ENCODE measurements at places on chromosomes 5 and 9.
A peak's percentile ranks its signal among the peaks of the same experiment; 100 is the strongest.

DNA sequence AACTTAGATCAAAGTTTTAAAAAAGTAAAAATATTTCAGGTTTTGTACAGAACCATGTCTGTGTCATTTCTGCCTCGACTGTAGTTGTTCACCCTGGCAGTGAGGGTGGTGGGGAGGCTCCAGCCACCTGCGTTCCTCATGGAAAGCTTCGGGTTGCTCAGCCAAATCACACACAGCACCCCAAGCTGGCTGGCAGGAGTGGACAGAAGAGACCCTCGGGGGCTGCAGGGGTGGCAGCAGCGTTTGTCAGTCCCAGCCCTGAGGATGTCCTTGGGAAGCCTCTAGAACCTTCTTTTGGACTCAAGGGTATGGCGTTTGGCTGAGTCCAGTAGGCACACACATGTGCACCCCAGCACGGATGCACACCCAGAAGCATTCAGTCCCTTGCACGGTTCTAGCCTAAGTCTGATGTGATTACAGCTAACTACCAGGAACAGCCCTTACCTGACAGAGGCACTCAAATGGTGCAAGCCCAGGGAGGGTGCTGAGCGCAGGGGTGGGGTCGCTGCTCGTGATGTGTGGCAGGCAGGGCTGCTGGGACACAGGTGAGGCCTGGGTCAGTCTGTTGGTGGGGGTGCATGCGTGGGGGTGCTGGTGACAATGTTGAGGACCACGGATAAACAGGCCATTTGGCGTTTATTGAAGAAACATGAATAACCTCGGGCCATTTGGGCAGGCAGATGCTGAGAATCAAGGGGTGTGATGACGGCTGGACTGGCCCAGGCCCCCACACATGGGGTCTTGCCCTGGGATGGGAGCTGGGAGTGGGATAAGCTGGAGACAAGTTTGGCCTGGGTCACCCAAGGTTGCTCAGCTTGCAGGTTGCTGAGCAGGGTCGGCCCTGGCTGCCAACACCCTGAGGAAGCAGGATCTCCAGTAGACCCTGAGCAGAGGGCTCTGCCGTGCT, 103.4 kb downstream of the PHF2 start:
- no peak for DNase-seq

- no peak for DNase-seq
These were observed 99.8 kb downstream of the TENT4A start for GRCh38 chr5:6812800-6813731.

GRCh38 chr9:134293611-134294152, 32.6 kb upstream of the RXRA start:
- no peak for DNase-seq

DNA sequence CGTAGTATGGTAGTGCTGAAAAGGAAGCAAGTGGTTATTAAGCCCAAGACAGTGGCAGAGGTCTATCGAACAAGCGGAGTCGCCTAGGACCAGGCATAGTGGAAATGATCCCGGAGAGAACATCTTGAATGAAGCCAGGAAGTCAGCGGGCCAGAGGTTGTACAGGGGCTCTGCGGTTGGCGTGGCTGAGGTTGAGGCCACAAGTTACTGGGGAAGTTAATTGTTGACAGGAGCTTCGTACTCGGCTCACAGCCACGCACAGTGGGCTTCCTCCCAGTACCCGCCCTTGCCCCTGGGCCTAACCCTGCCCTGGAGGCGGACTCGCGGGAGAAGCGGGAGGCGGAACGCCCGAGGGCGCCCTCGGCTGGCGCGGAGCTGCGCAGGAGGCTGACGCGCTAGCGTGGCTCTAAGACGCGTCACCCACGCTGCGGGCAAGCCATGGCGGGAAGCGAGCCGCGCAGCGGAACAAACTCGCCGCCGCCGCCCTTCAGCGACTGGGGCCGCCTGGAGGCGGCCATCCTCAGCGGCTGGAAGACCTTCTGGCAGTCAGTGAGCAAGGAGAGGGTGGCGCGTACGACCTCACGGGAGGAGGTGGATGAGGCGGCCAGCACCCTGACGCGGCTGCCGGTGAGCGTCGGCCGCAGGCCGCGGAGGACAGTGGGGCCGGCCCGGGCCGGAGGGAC, at the start of gene FBXO4:
TSS of gene FBXO4 (plus strand) at position 410 of the 683 bp plus-strand sequence. CDS start at position 439, 29 bp downstream.
- peak; percentile 89 for DNase-seq

- DNase-seq: no peak
These were observed 12.4 kb downstream of the NUDT2 start for GRCh38 chr9:34341659-34342295.

DNA sequence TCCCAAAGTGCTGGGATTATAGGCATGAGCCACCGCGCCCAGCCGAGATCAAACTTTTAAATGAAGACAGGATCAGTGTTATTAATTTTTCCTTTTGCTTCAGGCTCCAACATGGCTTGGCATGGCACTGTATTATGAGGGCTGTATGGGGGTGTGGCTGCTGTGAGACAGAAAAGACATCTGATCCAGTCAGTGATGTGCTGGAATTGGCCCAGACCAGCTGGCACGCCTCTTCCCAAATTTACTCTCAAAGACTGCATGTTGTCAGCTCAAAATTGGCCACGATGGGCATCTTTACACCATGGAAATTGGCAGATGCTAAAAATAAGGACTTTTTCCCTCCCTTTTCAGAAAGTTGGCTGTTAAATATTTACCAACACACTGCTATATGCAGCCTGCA, 12.1 kb upstream of the COL27A1 start:
- DNase-seq: no peak

DNA sequence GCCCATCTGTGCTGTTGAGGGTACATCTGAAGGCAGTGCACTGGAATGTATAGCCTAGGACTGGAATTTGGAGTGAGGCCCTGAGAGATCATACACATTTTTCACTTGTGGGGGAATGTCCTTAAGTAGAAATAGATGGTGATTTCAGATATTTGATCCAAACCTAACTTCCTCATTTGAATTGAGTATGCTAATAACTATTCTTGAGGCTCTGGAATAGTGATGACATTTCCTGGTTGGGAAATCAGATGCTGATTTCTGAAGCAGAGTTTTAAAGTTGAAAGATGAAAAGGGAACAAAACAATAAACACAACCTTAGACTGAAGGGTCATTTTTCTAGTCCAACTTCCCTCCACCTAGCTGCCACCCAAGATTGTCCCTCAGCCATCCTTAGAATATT, 163.0 kb upstream of the CCDC152 start:
- no peak for DNase-seq

DNA sequence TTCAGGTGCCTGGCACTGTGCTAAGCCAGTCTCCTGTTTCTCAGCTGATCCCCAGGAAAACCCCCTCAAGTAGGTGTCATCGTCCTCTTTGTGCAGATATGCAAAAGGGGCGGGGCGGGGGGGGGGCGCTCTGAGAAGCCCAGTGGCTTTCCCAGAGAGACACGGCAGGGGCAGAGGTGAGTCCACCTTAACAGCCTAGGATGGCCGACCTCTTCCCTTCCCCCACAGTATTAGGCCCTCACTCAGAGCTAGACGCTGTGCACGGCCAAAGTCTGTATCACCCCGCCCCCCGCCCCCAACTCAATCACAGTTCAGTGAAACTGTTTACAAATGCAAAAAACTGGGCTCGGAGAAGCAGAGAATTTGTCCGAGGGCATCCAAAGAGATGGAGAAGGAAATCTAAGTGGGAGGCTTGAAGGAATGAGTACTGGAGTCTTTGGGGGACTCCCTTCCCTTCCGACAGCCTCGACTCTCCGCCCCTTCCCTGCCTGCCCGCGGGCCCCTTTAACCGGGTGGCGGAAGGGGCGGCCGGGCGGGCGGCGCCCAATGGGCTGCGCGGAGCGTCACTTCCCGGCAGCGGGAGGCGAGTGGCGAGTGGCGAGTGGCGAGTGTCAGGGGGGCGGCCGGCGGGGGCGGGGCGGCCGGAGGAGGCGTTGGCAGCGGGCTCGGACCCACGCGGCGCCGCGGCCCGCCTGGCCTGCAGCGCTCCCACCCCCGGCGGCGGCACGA, at the start of gene ERGIC1:
TSS of gene ERGIC1 (plus strand) at position 566 of the 729 bp plus-strand sequence. CDS start at position 729, 163 bp downstream.
- peak; percentile 83 for DNase-seq

GRCh38 chr5:139966856-139967255, 76.2 kb downstream of the NRG2 start:
- DNase-seq: no peak

GRCh38 chr5:69209602-69210001, 20.2 kb downstream of the CENPH start:
- DNase-seq: no peak

DNA sequence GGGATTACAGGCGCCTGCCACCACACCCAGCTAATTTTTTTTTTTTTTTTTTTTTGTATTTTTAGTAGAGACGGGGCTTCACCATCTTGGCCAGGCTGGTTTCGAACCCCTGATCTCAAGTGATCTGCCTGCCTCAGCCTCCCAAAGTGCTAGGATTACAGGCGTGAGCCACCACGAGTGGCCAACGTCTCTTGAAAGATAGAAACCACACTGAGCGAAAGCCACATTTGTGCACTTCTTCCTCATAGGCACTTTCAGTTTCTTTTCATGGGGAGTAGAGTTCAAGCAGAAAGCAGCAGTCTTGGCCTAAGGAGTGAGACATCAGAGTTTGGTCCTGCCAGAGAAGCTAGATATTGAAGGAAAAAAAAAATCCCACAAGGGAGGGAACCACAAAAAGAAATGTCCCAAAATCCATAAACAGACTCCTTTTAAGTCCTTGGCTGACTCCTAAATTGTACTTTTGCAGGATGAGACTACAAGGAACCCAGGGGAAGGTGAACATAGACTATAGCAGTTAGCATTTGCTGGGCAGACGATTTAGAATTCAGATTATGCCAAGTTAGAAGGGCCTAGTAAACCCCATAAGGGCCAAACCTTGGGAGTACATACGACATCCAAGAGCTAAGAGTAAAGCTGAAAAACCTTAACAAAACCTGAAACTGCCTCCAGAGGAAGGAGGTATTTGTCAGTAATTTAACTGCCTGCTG, 43.9 kb upstream of the GLIPR2 start:
- peak; percentile 58 for DNase-seq

DNA sequence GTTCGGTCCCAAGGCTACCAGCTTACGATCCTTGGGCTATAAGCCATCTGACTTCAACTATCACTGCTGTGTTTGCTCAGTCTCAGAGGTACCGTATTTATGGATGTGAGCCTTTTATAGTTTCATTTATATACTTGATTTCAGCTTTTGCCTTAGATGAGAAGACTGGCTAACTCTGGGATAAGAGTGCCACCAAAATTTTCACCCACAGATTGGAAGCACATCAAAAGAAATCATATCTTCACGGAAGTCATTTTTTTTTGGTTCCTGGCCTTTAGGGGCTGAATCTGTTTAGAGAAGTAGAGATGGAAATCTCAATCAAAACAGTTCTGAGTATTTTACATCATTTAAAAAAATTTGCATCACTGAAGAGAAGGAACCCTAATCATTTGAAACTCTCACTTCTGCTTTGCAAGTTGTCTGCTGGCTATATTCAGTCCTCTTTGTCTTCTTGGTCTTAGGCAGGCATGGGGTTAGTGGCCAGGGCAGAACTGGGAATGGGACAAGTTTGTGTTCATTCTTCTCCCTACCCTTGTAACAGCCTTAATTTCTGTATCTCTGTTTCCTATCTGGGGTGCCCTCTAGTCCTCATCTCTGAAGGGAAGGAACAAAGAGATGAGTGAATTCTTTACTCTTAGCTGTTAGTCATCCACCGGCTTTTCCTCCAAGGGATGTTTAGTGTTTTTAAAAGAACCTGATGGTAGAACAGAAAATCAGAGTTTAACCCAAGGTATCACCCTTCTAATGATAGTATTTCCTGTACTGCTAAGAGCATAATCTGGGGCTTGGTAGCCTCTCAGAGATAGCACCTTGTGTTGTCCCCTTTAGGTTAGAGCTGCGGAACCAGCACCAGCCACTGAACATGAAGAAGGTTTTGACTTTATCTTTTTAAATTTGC, 14.1 kb upstream of the TNFAIP8 start:
- no peak for DNase-seq

DNA sequence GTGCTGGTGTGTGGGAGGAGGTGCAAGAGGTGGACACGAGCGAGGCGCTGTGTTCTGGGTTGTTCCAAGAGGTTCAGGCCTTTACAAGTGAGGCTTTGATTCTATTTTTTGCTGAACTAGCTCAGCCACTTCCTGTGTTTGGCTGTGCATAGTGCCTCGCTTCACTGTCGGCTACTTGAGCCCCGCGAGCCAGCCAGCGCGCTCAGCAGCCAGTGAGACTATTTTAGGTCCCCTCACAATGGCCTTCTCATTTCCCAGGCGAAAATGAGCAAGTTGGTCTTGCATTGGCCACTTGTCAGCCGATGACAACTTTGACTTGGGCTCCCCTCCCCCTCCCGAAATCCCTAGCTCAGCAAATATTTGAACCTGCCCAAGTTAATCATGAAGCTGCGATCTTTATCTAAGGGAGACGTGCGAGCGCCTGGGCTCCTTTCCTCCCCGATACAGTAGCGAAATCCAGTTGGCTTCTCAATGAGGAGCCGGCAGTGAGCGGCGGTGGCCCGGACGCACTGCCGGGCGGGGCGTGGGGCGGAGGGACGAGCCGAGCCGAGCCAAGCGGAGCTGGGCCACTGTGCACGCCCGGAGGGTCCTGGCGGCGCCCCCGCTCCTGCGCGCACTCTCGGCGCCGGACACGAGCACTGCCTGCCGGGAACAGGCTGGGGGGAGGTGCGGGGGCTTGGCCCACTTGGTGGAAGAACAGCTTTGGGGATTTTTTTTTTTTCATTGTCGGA, 72.6 kb downstream of the PIK3R1 start:
- DNase-seq: peak; percentile 66

DNA sequence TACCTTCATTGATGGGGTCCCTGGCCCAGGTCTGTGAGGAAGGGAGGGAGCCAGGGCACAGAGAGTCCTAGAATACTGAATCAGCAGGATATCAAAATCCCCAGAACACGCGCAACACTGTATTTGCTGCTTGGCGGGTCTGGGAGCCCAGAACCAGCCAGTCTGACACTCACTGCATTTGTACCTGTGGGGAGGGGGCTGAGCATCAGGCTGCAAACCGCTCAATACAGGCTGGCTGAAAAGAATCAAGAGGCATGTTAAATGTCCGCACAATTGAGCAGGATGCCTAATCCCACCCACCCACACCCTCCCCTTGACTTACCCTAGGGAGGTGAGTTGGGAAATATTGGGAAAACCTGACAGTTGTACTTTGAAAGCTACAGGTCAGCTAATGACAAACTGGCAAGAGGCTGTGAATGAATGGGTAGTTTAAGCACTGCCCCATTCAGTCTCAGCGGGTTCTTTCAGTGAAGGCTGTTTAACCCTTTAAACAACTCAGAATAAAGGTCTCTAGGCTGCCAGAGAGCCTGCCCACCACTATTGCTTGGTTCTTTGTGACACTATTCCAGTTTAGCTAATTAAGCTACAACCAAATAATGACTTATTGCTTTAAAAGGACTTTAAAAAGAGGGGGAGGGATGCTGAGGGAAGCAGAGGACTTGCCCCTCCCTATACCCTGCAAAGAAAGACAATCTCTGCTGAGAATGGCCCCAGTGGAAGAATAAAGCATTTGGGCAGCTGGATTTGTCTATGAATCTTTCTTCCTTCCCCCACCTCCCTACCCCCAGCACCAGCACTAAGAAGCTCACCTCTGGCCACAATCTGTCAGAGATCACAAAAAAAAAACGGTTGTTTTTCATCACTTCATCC, 5.0 kb downstream of the SPRY4 start:
- DNase-seq: no peak

GRCh38 chr9:21674894-21675293, 127.5 kb upstream of the MTAP start:
- no peak for DNase-seq

- no peak for DNase-seq
These were observed 348.7 kb upstream of the GRIN3A start for GRCh38 chr9:102087141-102087540.

Measured in CD4-positive, alpha-beta T cell treated with Interleukin-10 for 1 hour (primary cell).